ENCODE measurements at places on chromosomes 12 and 14.

DNA sequence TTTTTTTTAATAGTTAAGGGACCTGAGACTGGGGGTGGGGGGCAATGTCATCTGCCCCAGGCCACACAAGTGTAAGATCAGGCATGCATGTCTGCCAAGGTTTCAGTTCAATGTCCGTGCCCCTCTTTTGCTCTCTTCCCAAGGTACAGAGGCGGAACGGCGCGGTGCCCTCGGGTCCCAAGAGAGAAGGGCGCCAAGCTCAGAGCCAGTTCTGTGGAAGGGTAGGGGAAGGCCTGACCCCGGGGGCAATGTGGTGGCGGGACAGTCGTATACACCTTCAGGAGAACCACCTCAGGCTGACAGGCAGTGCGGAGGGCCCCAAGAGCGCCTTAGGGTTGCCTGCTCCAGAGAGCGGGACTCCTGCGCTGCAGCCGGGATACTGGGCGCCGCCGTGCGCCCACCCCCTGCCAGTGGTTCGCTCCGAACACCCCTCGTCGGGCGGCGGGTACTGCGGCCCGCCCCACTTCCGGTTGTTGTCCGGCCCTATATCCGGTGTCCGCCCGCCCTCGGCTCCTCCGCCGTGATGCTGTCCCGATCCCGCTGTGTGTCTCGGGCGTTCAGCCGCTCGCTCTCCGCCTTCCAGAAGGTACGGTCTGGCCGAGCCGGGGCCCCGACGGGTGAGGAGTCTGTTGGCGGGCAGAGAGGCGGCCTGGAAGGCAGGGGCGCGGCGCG lies at the start of gene DLST:
TSS of gene DLST (plus strand) at position 486 of the 672 bp plus-strand sequence. CDS start at position 524, 38 bp downstream.
- H3K27ac ChIP-seq, result peak within 1 kb of the TSS; percentile 82
- peak; percentile 86 for DNase-seq
- peaks cover 53% of the 10 kb centered on the region for H3K4me1 ChIP-seq
- peaks cover 10% of the 10 kb centered on the region for H3K36me3 ChIP-seq
- H3K4me3 ChIP-seq, result peak within 1 kb of the TSS; percentile 95

DNA sequence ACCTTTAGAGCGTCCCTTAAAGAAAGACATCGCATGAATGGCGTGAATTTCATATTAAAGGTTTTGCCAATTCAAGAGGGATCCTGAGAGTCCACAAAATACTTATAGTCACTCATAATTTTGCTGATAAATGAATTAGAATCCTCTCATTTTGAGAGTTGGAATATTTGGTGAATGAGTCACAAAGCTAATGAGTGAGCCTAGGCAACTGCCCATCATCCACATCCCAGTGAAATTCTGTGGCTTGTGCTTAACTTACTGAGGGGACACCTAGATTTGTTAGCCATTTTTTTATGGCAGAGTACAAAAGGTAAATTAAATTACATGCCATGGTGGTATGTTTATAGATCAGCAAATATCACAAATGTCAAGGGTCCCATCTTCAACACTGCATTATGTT lies 12.7 kb upstream of the NOXRED1 start:
- peaks cover 73% of the 10 kb centered on the region for H3K36me3 ChIP-seq
- no peaks in the 10 kb centered on the region for H3K4me1 ChIP-seq
- no peak overlapping the region for H3K27ac ChIP-seq
- H3K4me3 ChIP-seq, result no peak overlapping the region
- DNase-seq, result no peak
- H3K27me3 ChIP-seq, result no peaks in the 10 kb centered on the region

DNA sequence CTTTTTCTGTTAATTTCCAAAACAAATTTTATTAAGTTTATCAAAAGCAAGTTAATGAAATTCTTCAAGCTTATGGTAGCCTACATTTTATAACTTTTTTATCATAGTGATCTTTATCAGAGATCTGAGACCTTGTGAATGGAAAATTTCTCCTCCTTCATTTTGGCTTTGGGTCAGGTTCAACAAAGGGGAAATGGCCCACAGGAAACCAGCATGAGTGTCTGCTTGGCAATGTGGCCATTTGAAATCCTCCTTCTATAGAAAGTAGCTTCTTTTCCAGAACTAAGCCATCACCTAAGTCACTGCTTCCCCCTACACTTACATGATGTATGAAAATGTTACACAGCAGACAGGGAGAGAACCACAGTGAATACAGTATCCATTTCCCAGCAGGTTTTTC lies 1.6 kb downstream of the RHOJ start:
- no peak overlapping the region for H3K4me3 ChIP-seq
- H3K27me3 ChIP-seq, result peaks cover 5% of the 10 kb centered on the region
- no peaks in the 10 kb centered on the region for H3K4me1 ChIP-seq
- H3K36me3 ChIP-seq, result no peaks in the 10 kb centered on the region

DNA sequence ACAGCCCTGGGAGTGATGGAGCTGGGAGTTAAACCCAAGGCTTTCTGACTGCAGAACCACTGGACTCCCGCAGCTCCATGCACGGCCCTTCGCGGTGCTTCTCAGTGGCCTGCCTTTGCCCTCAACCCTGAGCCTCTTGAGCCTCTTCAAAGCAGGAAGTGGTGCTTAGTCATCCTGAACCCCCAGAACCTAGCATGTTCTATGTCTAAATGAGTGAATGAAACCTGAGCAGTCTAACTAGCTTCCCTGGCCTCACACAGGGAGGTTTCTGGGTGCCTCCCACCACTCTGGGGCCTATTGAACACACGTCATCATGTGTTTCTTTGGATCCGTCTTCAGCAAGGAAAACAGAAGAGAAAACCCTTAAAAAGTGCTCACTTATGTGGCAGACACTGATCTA lies 117.9 kb upstream of the SFSWAP start:
- DNase-seq, result no peak
- no peak overlapping the region for H3K4me3 ChIP-seq
- H3K36me3 ChIP-seq, result no peaks in the 10 kb centered on the region
- H3K4me1 ChIP-seq, result peaks cover 8% of the 10 kb centered on the region
- H3K27ac ChIP-seq, result no peak overlapping the region
- no peaks in the 10 kb centered on the region for H3K27me3 ChIP-seq

- H3K4me3 ChIP-seq, result no peak overlapping the region
- no peak for DNase-seq
- H3K36me3 ChIP-seq, result no peaks in the 10 kb centered on the region
Observed at GRCh38 chr14:84535976-84536375, 994.0 kb upstream of the FLRT2 start.

DNA sequence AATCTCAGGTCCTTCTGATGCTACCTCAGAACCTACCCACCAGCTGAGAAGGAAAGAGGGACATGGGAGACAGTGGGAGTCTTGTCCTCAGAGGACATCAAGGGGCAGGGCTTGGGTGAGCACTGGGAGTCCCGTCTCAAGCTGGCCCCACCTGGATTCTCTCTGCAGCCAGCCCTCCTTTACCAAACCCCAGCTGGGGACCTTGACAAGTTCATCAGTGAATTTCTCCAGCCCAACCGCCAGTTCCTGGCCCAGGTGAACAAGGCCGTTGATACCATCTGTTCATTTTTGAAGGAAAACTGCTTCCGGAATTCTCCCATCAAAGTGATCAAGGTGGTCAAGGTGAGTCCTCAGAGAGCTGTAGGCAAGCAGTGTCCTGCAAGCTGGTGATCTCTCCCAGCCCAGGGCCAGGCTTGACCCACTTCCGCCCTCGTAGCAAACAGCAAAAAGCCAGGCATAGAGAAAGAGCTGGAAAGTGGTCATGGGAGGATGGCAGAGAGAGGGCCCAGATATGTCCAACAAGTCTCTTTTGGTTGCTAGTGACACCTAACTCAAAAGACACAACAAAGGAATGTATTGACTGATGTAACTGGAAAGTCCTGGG lies 14.2 kb upstream of the OAS2 start:
- DNase-seq, result no peak
- peaks cover 76% of the 10 kb centered on the region for H3K36me3 ChIP-seq
- no peak overlapping the region for H3K27ac ChIP-seq

GRCh38 chr12:116636608-116637519 lies 77.7 kb downstream of the MAP1LC3B2 start:
- H3K4me1 ChIP-seq, result no peaks in the 10 kb centered on the region
- no peaks in the 10 kb centered on the region for H3K36me3 ChIP-seq
- DNase-seq, result no peak
- H3K4me3 ChIP-seq, result no peak overlapping the region
- no peak overlapping the region for H3K27ac ChIP-seq

DNA sequence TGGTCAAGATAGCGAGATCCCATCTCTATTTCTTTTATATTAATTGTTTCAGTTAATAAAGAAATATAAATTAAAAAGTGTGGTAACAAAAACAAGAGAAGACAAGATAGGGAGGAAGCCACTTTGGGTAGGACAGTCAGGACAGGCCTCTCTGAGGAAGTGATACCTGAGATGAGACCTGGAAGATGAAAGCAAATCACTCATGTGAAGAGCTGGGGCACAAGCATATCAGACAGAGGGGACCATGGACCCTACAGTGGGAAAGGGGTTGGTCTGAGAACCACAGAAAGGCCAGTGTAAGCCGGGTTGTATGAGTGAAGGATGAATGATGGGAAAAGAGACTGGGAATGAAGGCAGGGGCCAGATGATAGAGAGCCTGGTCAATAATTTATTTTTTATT lies 1.8 kb upstream of the MED6 start:
- H3K4me1 ChIP-seq, result peaks cover 15% of the 10 kb centered on the region
- no peak overlapping the region for H3K4me3 ChIP-seq
- DNase-seq, result no peak
- no peak overlapping the region for H3K27ac ChIP-seq

DNA sequence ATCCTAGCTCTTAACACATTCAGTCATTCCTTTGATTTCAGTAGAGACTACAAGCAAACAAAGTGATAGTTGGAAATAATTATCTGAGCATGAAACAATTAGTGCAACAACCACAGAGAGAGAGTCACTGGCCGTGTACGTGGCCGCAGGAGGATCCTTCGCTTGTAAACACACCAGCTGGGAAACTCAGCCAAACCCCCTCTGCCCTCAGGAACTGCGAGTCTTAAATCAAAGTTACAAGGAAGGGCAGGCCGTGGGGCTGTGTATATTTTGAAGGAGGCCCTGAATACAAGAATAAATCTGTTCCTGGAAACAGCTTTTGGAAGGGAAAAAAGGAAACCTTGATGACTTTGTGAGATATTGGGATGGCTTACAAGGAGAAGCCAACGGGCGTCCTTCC lies 164.5 kb downstream of the ANO2 start:
- no peaks in the 10 kb centered on the region for H3K36me3 ChIP-seq
- no peaks in the 10 kb centered on the region for H3K4me1 ChIP-seq
- peaks cover 4% of the 10 kb centered on the region for H3K27me3 ChIP-seq
- no peak overlapping the region for H3K4me3 ChIP-seq
- DNase-seq, result no peak

DNA sequence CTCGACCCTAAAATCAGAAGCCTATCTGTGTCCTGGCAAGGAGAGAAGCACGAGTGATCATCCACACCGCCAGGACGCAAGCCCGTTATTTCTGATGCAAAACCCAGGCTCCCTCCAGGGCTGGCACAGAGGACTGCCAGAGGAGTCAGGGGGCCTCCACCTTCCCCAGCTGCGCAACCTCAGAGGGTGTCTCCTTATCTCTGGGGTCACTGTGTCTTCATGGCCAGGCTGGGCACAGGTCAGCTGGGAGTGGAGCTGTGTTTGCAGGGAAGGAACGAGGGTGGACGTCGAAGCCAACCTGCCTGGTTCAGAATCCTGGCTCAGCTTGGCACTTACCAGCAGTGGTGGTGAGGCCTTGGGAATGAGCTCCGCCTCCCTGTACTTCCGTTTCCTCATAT lies 12.0 kb upstream of the SERPINA3 start:
- H3K27me3 ChIP-seq, result no peaks in the 10 kb centered on the region
- no peak for DNase-seq
- H3K36me3 ChIP-seq, result no peaks in the 10 kb centered on the region
- H3K4me3 ChIP-seq, result no peak overlapping the region
- H3K4me1 ChIP-seq, result no peaks in the 10 kb centered on the region

DNA sequence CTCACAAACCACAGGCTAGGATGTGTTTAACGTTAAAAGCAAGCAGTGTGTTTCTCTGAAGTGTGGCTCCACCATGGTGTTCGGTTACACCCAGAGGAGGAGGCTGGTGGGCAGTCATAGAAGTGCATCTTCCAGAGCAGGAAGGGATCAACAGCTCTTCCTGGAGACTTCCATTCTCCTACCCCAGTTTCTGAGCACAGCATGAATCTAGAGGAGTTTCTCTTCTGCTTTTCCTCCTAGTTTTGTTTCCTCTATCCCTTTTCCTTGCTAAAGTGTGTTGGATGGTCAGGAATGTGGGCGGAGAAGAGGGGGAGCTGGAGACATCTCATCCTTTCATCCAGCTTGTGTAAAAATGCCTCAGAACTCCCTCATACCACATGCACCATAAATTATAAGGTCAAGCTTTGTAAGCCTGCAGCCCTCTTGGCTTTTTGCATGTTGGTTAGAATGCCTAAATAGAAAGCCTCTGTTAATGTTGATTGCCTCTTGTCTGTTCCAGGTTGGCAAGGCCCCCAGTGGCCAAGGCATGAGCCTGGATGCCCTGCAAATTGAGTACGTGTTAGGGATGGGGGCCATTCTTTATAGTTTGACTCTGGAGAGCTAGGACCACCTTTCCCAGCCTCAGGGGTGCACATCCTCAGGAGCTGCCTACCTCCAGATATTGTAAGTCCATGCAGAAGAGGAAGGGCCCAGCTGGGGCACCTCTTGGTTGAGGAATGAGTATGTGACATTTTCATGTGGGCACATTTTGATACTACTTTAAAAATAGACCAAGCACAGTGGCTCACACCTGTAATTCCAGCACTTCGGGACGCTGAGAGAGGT lies 4.0 kb upstream of the CKAP4 start:
- DNase-seq, result no peak
- no peak overlapping the region for H3K4me3 ChIP-seq
- H3K27ac ChIP-seq, result no peak overlapping the region
- H3K36me3 ChIP-seq, result no peaks in the 10 kb centered on the region

- no peaks in the 10 kb centered on the region for H3K4me1 ChIP-seq
- DNase-seq, result no peak
- no peaks in the 10 kb centered on the region for H3K27me3 ChIP-seq
- no peak overlapping the region for H3K4me3 ChIP-seq
- H3K27ac ChIP-seq, result no peak overlapping the region
Observed at GRCh38 chr12:60231303-60231702, 635.5 kb downstream of the SLC16A7 start.

DNA sequence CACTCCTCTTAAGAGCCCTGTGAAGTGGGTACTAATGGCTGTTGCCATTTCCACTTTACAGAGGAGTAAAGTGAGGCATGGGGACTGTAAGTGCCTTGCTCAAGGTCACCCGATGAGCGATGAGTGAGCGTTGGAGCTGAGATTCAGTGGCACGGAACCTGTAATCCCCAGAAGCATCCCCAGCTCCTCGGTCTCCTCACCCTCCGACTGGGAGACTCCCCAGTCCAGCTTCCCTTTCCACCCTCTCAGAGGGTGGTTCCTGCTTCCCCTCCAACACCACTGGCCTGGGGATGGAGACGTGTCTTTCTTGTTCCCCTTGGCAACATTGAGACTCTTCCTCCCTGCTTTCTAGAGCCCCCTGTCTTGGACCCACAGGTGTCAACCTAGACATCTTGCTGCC lies 32.6 kb downstream of the TMEM63C start:
- H3K36me3 ChIP-seq, result no peaks in the 10 kb centered on the region
- H3K4me1 ChIP-seq, result no peaks in the 10 kb centered on the region

- H3K27me3 ChIP-seq, result no peaks in the 10 kb centered on the region
- H3K4me3 ChIP-seq, result no peak overlapping the region
- H3K4me1 ChIP-seq, result peaks cover 14% of the 10 kb centered on the region
- H3K36me3 ChIP-seq, result peaks cover 4% of the 10 kb centered on the region
Observed at GRCh38 chr12:32110942-32111341, 4.3 kb downstream of the BICD1 start.

Data from CD4-positive, alpha-beta T cell (primary cell).